T1000 (cell line): ENCODE measurements at places on chromosomes 5 and 9.

GRCh38 chr5:181224390-181225229, 1.5 kb downstream of the TRIM41 start:
- DNase-seq, result no peak

DNA sequence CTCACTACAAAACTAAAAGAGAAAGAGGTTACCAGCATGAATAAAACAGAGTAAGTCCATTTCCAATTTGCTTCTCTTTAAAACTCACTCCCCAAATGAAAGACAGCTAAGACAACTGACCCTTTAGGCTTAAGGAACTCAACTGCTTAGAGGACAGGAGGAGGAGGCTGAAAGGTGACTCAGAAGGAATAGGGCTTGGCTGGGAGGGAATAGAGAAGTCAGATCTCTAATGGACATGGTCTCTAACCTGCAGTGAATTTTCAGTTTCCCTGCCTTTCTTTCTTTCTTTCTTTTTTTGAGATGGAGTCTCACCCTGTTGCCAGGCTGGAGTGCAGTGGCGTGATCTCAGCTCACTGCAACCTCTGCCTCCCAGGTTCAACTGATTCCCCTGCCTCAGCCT, 261.8 kb upstream of the CLINT1 start:
- DNase-seq, result no peak

- no peak for DNase-seq
Observed at GRCh38 chr9:128045831-128046230, 21.3 kb downstream of the NAIF1 start.

DNA sequence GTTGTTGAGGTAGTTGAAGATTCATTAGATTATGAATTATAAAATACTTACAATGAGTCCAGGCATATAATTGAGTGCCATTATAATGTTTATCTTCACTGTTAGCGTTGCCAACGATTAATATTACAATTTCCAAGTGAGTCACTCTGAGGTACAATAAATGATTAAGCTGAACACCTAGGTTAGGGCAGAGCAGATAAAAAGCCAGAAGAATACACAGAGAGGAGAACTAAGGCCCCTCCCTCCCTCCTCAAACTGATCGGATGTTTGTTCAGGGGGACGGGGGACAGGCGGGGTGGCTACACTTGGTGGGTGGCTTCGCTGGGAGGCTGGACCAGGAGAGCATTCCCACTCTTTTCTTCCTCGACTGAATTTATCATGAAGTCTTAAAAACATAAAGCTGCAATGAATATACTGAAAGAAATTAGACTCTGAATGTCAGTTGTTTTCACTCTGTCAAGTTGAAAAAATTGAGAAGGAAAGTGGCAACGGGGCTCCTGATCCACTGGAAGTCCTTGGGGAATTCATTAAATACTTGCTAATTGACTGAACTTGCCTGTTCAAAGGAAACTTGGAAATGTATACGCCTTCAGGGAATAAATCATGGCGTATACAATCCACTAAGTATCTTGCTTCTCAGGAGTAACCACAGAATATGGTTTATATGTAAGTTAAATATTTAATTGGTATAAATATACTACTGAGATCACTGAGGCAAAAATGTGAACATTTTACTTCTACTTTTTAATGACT, 198.1 kb downstream of the TSSK1B start:
- DNase-seq, result no peak

GRCh38 chr5:166959766-166960165, 1331.7 kb upstream of the WWC1 start:
- no peak for DNase-seq

DNA sequence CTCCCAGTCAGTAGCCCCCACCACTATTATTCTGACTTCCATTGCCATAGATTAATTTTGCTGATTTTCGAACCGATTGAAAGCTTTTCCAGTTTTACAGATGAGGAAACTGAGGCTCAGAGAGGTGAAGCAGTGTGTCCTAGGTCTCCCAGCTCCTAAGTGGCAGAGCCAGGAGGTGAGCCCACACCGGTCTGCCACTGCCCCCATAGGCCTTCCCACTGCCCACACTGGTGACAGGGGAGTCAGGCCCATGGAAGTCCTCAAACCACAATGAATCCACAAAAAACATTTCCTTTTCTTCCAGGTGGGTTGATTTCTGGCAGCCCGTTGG, 54.9 kb upstream of the RPL26L1 start:
- DNase-seq, result no peak

DNA sequence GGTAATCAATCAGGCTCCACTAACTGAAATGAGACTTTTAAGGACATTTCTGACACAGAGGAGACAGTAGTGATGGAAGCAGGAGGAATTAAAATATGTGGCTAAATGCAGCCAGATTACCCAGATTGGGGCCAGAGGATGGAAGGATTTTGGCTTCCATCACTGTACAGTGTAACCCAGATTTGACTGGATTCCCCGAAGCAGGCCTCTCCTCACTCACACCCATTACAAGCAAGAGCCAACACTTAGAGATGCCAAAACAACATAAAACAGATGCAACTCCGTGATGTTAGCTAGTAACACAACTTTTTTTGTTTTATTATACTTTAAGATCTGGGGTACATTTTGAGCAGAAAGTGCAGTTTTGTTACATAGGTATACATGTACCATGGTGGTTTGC, 17.6 kb downstream of the TEK start:
- DNase-seq, result no peak

DNA sequence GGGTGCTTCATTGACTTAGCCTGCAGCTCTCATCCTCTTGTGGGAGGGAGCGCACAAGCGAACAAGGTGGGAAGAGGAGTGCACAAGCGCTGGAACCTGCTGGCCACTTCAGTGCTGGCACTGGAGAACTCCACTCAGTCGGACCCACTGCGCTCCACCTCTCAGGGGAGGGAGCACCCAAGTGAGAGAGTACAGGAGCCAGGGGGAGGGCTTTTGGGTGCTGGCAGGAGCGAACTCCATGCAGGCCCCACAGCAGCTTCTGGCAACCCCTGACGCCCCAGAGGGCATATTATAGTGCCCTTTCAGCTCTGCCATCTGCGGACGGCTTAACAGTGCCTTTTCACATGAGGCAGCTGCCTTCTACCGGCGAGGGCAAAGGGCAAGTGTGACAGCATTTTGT, 774.2 kb upstream of the COX7C start:
- DNase-seq, result no peak

- no peak for DNase-seq
Observed at GRCh38 chr5:157672976-157673375, 1.6 kb downstream of the C5orf52 start.

DNA sequence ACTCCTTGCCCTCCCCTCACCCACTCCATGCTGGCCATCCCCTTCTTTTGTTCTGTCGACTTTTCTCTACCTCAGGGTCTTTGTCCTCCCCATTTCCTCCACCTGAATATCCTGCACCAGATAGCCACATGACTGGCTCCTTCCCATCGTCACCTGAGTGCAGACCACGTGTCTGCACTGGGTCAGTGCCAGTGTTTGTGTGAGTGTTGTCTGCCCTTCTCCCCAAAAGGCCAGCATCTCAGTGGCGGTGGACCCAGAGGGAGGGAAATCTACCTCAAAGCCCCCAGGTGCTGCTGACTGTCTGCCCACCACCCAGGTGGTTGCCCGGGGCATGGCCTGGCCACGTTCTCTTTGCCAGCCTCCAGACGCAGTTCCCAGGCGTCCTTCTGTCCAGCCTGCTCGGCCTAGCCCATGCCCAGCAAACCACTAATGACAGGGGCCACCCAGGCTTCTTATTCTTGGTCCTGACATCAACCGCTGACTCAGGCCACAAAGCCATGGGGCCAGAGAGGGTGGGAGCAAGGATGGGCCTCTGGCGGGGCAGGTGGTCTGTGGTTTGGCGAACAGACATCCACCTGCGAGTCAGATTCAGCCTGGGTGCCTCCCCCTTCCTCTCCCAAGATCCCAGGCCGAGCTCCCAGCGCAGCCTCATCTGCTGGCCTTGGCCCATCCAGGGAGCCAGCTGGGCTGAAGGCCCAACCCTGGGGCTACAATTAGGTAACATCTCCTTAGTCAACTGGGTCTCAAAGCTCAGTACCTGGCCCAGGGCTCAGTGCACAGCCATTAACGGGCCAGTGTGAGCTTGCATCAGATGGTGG, 5.5 kb upstream of the NINJ1 start:
- DNase-seq, result no peak

DNA sequence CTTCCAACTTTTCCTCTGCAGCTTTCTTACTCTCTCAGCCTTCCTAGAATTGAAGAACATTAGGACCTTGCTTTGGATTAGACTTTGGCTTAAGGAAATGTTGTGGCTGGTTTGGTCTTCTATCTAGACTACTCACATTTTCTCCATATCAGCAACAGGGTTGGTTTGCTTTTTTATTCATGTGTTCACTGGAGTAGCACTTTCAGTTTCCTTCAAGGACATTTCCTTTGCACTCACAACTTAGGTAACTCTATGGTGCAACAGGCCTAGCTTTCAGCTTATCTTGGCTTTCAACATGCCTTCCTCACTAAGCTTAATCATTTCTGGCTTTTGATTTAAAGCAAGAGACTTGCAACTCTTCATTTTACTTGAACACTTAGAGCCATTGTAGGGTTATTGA, 153.1 kb downstream of the CCDC192 start:
- no peak for DNase-seq

GRCh38 chr5:134608555-134608954, 24.1 kb downstream of the SAR1B start:
- DNase-seq, result no peak

- no peak for DNase-seq
Observed at GRCh38 chr5:6730407-6730806, 17.2 kb downstream of the TENT4A start.

DNA sequence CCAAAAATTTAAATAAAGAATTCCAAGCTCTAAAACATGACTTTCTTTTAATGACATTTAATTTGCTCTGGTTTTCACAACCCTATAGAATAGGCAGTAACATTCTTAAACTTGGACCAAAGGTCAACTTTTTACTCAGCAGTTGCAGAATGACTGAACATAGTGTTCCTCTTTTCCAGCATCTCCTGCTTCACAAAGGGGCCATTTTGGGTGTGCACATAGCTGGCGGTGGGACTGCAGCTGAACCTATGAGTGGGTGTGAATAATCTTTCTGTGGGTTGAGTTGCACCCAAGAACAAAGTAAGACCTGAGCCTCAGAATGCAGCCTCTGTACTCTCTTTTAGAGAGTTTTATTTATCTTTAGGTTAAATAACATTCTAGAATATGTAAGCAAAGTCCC, 96.9 kb upstream of the HAPLN1 start:
- DNase-seq, result no peak

GRCh38 chr9:15438891-15439290, 16.2 kb downstream of the SNAPC3 start:
- DNase-seq, result no peak

DNA sequence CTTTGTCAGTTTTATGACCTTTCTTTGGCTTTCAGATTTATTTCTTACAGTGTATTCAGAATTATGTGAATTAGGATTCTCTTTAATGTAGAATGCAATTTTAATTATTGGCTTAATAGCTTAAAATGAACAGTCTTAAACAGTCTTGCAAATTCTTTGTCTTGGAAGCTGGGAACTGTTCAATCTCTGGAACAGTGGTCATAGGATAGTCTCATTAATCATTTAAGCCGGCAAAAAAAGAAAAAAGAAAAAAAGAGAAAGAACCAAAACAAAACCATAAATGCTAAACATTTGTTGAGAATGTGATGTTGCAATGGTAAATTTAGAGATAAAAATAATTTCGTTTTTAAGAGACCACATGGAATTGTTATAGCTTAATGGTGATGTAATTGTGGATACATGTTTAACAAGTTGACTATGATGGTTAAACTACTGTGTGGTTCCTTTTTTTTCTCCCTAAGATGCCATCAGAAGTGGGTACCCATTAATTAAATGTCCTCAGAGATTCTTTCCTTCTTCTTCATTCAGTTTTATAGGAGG, 61.6 kb downstream of the NNT start:
- DNase-seq, result no peak

- no peak for DNase-seq
Observed at GRCh38 chr5:112757468-112758208, 20.0 kb downstream of the APC start.

DNA sequence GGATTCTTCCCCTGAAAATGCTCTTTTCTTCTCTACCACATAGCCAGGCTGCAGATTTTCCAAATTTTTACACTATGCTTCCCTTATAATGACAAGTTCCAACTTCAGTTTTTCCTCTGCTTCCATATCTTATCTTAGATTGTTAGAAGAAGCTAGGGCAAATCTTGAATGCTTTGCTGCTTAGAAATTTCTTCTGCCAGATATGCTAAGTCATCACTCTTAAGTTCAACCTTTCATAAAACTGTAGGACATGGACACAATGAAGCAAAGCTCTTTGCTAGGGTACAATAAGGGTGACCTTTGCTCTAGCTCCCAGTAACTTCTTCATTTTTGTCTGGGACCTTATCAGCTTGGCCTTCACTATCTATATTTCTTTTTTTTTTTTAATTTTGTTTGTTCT, 88.7 kb downstream of the NXNL2 start:
- DNase-seq, result no peak

DNA sequence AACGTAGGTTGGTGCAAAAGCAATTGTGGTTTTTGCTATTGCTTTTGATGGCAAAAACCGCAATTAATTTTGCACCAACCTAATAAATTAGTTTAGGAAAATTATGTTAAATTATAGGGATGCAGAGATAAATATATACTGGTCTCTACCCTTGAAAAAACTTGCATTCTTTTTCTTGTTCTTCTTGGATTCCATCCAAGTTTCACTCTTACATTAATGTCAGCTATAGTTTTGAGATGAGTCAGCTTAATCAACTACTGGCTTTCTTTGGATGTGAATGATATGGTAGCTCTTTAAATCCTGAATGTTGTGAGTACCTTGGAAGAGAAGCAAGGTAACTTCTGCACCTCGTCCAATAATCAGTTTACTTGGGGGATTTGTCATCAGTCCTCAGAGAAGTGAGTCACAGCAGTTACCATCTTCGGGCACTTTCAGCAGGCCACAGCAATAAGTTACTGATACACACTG, 549.0 kb upstream of the ZNF608 start:
- no peak for DNase-seq

GRCh38 chr9:93154293-93154903, 20.3 kb upstream of the NINJ1 start:
- DNase-seq, result no peak

DNA sequence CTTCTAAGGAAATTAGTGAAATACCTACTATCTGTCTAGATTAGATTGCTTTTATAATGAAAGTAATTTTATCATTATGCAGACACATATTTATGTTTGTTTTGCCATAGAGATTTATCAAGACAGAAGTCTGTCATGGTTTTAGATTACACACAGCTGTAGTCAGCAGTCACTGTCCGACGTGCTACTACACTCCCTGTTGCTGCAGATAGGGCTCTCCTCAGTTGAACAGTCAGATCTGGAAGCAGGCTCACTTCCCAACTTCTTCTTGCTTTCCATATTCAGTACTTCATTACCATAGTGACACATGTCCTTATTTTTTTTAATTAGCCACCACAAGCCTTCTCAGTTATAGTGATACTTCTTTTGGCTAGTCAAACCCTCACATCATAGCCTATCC, 329.9 kb upstream of the ITGA1 start:
- DNase-seq, result no peak

- DNase-seq, result no peak
Observed at GRCh38 chr5:38557308-38557710, 863 bp upstream of the LIFR start.
